Posterior cingulate gyrus (tissue), 11 donors: ENCODE measurements at places on chromosomes 3 and 15.

- DNase-seq, result no peak
These were observed 66.2 kb downstream of the ETV5 start for GRCh38 chr3:186042521-186043202.

- DNase-seq, result no peak
These were observed 646.6 kb downstream of the OTOL1 start for GRCh38 chr3:162143180-162143579.

GRCh38 chr15:98767692-98768091 is 119.4 kb downstream of the IGF1R start:
- DNase-seq, result no peak

- DNase-seq, result no peak
These were observed 73.1 kb upstream of the SLC6A6 start for GRCh38 chr3:14329116-14329830.

DNA sequence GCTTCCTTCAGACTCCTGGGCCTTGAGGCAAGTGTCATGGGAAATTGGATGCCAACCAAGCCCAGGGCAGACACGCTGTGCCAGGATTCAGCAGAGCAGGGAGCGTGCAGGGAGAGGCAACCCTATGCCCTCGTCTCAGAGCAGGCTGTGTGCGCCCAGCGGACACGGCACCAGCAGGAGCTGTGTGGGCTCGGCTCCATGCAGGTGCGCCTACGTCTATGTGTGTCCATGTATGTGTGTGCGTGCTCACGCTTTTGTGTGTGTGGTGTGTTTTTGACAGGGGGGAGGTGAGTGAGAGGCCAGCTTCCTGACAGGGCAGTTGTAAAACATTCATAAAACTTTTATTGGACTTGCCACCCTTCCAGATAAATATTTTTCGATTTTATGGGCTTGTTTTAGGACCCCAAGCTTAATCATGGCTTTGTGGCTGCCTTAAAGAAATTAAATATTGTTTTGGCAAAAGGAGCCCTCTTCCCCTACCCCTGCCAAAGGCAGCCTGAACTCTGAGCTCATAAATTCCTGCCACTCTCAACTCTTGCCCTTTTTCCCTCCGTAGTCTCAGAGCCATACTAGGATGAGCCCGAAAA is 84.4 kb downstream of the DNAJB8 start:
- DNase-seq, result no peak
